ENCODE measurements at places on chromosomes 3 and 15.

- DNase-seq, result no peak
These were observed 3.3 kb downstream of the TMEM115 start for GRCh38 chr3:50355829-50356552.

DNA sequence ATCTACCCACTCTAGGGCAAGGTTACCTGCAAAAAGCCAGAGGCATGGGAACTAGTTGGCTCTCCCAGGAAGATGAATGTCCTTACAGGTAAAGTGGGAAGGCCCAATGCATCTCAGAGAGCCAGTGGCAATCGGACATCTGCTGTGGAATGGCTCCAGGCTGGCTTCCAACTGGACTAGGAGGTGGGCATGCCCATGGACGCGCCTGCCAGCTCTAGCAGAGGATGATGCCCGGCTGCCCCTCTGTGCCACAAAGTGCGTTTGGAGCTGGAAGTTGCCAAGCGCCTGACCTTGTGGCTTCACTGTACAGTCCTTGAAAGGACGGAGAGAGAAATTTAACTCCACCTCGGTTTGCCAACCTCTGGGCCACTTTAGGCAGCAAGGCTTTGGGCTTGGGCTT lies 84.4 kb downstream of the NR2F2 start:
- DNase-seq, result no peak

GRCh38 chr3:40053663-40054062 lies 244.3 kb downstream of the MYRIP start:
- DNase-seq, result no peak

DNA sequence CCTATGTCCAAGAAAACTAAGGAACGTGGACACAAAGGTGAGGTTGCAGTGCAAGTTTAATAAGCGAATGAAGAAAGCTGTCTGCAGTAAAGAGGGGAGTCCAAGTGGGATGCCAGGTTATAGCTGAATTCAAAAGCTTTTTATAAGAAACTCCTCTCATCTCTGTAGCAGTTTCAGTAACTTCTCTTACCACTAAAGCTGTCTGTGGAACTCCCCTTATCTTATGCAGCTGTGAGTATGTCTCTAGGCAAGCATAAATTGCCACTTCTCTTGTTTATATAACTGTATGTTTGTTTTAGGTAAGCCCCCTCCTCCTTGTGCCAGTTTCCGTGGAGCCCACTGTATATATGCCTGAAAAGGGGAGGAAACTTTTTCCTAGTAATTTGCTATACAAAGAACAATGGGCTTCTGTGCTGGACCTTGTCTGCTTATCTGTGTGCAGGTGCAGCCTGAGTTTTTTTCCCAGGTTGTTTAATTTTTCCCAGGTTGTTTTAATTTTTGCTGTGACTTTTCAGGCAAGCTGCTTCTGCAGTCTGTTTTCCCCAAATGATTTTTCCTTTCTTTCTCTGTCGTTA lies 875.1 kb upstream of the EPHA6 start:
- DNase-seq, result no peak
